ENCODE measurements at places on chromosomes 16 and 17.
A peak's percentile ranks its signal among the peaks of the same experiment; 100 is the strongest.

DNA sequence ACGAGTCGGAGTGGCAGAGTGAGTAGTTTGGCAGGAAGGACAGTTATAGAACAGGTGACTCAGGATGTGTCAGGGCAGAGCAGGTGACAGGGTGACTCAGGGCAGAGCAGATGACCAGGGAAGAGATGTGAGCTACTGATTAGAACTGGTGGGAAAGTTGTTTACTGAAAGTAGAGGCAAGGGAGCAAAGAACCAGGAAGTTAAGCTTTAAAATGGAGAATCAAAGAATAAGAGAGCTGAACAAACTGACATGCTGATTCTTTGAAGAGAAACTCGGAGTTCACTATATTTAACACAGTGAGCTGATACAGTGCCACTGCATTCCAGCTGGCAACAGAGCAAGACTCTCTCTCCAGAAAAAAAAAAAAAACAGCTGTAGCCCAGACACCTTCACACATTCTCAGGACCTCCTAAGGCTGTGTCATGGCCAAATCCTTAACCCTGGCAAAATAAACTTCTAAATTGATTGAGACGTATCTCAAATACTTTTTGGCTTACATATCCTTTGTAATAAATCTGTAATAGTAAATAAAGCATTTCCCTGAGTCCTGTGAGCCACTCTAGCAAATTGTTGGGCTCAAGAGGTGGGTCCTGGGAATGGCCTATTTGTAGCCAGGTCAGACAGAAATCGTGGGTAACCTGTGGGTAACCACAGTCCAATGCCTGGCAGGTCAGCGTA, 12.3 kb upstream of the UBE2I start:
- DNase-seq: no peak

DNA sequence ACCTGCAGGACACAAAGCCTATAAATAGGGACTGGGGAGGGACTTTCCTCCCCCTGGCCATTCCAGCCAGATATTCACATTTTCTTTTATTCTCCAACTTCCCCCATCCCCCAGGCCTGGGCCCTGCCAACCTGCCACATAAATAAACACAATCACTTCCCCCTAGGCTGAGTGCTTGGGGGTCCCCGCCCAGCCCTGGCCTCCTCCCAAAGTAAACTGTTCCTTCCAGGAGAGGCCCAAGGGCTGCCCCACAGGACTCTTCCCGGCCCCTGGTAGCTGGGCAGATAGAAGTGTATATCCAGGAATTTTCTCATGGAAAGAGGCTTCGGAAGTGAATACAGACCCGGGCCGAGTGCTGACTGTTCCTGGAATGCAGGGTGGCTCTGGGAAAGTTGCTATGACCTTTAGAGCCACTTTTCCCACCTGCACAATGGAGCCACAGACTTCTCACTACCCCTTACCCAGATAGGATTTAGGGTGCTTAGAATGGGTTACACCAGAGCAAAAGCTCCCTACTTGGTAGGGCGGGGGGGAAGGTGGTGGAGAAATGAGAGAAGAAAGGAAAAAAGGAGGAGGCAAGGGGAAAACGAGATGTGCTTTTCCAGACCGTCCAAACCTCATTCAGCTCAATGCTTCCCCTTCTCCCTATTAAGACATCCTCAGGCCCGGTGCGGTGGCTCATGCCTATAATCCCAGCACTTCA, 8.5 kb downstream of the CSF3 start:
- no peak for DNase-seq

GRCh38 chr16:522320-523096, 5.0 kb upstream of the CAPN15 start:
- no peak for DNase-seq

DNA sequence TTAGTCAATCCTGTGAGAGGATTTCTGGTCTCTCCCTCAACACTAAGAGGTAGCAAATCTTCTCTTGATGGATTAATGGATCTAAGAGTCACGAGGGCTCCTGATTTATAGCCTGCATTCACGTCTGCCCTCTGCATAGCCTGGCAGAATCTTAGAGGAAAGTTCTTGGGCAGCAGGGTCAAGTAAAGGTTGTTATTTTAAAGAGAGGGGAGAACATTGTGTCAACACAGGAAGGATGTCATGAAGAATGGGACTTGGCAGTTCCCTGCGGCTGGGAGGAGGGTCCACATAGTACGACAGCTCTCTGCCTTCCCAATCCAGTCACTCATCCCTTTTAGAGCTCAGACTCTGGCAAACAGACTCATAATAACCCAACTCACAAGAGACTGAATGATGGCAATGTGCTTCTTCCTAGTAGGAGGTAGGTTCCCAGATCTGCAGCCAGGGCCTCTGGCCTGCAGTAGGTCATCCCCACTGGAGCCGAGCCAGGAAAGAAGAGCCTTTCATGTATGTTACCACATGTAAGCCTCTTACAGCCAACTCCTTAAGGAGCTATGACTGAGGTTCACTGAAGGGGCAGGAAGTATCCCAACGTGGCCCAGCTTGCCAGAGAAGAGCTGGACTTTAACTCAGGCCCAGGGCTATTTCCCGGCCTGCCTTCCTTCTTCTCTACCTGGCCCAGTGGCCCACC, 25.4 kb upstream of the RPTOR start:
- DNase-seq: no peak

- peak; percentile 62 for DNase-seq
Measured at GRCh38 chr16:12729448-12729847, 74.2 kb downstream of the CPPED1 start.

- no peak for DNase-seq
Measured at GRCh38 chr17:47774987-47775580, 42.0 kb downstream of the TBX21 start.

Data from smooth muscle cell of the brain vasculature (primary cell).